Fibroblast of skin of right biceps (primary cell): ENCODE measurements at places on chromosomes 7 and 10.
A peak's percentile ranks its signal among the peaks of the same experiment; 100 is the strongest.

GRCh38 chr7:130481898-130482297 lies 10.0 kb upstream of the MEST start:
- no peak for DNase-seq

- no peak for DNase-seq
These were observed 26.7 kb downstream of the FAM171A1 start for GRCh38 chr10:15344256-15344875.

GRCh38 chr10:17085011-17085725 lies 44.4 kb downstream of the CUBN start:
- DNase-seq = peak; percentile 60

GRCh38 chr10:9635691-9636090 lies 1382.0 kb upstream of the CELF2 start:
- DNase-seq = peak; percentile 66

- DNase-seq = no peak
These were observed 5.1 kb downstream of the GNA12 start for GRCh38 chr7:2838873-2839578.

GRCh38 chr10:110410329-110411046 lies 87.2 kb upstream of the DUSP5 start:
- peak; percentile 98 for DNase-seq

DNA sequence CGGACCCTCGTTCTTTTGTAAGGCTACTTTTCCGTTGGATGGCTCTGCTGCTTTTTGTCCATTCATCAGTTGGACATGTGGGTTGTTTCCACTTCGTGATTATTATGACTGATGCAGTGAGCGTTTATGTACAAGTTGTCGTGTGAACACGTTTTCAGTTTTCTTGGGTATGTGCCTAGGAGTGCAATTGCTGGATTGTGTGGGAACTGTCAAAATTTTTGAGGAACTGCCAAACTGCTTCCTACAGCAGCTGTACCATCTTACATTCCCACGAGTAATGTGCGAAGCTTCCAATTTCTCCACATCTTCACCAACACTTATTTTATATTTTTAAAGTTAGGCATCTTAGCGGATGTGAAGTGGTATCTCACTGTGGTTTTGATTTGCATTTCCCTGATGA lies 10.4 kb downstream of the FKBP6 start:
- DNase-seq = peak; percentile 21

- peak; percentile 53 for DNase-seq
These were observed 189.2 kb upstream of the PODXL start for GRCh38 chr7:131745390-131746248.

GRCh38 chr7:148515237-148515636 lies 75.3 kb upstream of the C7orf33 start:
- DNase-seq = no peak

DNA sequence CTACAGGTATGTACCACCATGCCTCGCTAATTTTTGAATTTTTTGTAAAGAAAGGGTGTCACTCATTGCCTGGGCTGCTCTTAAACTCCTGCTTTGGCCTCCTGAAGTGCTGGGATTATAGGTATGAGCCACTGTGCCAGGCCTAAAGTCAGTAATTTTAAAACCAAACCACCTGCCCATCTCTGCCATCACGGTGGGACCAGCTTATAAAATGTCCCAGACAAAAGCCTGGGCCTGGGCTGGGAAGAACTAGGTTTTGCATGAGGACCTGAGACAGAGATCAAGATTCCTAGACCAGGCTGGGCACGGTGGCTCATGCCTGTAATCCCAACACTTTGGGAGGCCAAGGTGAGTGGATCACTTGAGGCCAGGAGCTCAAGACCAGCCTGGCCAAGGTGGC lies 395.6 kb downstream of the CALN1 start:
- no peak for DNase-seq

DNA sequence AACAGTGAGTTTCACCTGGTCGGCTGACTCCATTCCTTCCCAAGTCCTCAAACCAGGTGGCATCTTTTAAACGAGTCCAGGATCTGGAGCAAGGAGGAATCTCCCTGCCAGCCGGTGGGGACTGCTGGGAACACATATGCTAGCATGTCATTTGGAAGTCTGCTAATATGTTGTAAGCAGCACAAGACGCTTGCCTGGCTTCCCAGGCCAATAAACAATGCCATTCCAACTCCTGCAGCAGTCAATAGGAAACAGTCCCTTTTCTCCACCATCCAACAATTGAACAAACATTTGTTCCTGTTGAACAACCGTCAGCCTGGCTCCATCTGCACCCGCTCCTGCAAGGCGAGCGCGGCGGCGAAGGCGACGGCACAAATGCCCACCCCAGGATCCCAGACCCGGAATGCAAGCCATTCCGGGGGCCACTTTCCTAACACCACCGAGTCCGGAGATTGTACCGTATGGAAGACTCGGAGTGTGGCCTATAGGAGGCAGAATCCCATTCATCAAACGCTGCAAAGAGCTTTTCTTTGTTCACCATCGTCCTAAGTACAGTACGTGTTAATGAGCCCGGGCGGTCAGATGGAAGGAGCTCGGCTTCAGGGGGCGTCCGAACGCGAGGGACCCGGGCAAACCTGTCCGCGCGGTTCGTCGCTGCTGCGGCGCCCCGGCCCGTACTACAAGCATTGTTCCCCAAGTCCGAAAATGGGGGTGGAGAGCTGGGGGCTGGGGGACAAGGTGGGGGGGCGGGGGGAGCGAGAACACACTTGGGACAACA lies 1.6 kb downstream of the FAM53B start:
- peak; percentile 40 for DNase-seq

- DNase-seq = no peak
These were observed 19.8 kb downstream of the YME1L1 start for GRCh38 chr10:27134371-27134770.

GRCh38 chr7:121530227-121531174 lies 134.4 kb upstream of the FAM3C start:
- DNase-seq = peak; percentile 96
